ENCODE measurements at places on chromosomes 16 and 17.
A peak's percentile ranks its signal among the peaks of the same experiment; 100 is the strongest.

- no peak for DNase-seq
These were observed 104.0 kb upstream of the CCL2 start for GRCh38 chr17:34151102-34151501.

GRCh38 chr17:2736956-2737355 is 12.5 kb downstream of the CCDC92B start:
- DNase-seq = no peak

- DNase-seq = no peak
These were observed 40.5 kb upstream of the DYNLRB2 start for GRCh38 chr16:80500116-80500859.

DNA sequence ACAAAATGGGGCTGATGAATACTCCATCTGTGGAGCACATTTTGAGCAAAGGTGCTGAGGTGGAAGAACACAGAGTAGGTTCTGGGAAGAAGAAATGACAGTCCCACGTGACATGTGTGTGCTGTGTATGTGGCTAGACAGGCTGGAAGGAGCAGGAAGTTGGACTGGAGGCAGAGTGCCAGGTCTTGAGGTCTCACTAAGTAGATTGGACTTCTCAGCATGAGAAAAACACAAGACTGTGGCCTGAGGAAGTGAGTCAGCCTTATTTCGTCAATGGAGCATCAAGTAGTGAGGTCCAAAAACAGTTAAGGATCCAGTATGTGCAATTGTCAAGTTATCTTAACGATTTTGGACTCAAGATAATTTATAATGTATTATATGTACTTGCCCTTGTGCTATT is 736.5 kb downstream of the KCNJ2 start:
- DNase-seq = no peak

- no peak for DNase-seq
These were observed 303.7 kb upstream of the PMFBP1 start for GRCh38 chr16:72475688-72476087.

GRCh38 chr17:39603304-39604016 is 4.3 kb downstream of the NEUROD2 start:
- DNase-seq = no peak

DNA sequence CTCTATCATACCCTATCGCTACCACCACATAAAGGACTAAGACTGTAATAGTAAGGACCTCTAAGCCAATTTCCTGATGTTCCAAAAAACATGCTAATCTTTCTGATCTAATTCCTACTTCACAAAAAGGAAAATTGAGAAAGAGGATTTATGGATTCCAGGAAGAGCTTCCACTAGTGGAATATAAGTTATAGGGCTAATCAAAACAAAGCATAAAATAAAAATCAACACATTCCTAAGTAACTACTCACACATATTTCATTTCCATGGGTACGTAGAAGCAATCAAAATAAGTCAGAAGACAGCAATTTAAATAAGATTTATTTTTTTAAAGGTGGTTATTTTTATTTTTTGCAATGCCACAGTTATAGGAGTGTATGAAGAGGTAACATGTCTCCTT is 12.4 kb downstream of the CCDC43 start:
- no peak for DNase-seq

DNA sequence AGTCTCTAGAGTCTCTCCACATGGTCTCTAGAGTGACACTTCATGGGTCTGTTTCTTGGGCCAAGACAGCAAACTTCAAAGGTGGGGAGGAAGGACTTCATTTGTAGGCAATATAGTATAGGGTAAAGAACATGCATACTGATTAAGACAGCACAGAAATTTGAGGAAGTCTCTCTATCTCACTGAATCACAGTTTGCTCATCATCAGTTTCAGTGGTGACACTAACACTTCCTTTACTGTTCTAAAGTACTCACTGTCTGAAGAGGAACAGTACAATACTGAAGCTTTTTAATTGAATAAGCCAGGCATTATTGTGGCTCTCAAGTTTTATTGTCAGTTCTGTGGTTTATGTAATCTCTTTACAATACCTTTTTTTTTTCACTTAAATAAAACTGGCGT is 656.4 kb upstream of the CDH8 start:
- no peak for DNase-seq

GRCh38 chr16:4602331-4602730 is 12.4 kb downstream of the UBALD1 start:
- no peak for DNase-seq

- peak; percentile 34 for DNase-seq
These were observed 1.9 kb upstream of the WWOX start for GRCh38 chr16:78097548-78097947.

DNA sequence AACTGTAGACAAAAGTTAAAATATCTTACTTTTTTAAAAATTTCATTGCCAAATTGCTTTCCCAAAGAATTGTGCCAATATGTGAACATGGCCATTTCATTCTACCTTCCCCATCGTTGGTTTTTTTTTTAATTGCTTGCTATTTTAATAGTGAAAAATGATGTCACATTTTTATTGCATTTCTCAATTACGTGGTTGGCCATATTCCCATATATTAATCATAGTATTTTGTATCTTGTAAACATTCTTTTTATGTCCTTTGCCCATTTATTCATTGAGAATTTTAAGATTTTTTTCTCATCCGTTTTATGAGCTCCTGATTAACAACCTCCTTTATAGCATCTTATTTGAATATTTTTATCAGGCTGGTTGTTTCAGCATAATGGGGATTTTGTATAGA is 7.2 kb downstream of the OMG start:
- DNase-seq = no peak

DNA sequence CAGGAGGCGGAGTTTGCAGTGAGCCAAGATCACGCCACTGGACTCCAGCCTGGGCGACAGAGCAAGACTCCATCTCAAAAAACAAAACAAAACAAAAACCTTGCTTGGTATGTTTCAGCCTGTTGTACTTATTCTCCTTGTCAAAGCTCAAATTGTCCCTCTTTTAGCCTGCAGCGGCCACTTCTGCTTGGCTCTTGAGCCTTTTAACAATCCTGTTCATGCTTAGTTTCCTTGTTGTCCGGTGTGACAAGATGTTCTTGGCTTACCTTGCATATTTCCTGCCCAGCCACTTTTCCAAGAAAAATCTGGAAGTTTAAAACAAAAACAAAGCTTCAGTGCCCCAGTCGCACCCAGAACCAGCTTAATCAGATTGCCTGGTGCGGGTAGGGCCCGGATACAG is 81.0 kb downstream of the ABCC1 start:
- DNase-seq = no peak

DNA sequence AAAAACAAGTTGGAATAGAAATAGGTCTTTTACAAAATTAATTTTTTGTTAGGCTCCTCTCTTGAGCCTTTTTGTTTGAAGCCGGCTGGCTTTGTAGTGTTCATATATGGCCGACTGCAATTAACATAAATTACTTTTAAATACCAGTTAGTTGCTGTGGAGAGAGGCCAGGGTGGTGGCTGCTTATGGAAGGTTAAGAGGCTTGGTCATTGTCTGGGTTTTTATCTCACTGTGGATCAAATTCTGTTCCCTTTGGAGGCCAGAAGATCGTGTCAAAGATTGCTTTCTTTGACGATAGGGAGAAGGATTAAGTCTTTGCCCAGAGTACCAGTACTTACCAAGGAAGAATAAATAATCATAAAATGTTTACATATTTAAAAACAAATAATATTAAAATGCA is 39.9 kb downstream of the MSI2 start:
- DNase-seq = no peak

DNA sequence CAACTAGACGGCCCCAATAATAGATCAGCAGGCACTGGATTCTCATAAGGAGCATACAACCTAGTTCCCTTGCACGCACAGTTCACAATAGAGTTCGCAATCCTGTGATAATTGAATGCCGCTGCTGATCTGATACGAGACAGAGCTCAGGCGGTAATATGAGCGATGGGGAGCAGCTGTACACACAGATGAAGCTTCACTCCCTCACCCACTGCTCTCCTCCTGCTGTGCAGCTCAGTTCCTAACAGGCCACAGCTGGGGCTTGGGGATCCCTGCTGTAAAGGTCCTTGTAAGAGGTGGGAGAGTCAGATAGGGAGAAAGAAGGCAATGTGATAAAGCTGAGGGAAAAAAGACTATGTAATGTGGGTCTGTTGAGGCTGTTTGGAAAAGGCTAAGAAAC is 577.5 kb downstream of the RBFOX1 start:
- DNase-seq = no peak

DNA sequence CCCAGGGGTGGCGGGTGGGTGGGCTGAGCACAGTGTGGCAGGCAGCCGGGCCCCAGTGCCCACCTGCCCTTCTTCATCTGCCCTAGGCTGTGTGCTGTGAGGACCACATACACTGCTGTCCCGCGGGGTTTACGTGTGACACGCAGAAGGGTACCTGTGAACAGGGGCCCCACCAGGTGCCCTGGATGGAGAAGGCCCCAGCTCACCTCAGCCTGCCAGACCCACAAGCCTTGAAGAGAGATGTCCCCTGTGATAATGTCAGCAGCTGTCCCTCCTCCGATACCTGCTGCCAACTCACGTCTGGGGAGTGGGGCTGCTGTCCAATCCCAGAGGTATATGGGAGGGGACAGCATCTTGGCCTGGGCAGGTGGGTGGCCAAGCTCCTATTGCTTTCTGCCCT is 6.4 kb downstream of the GRN start:
- DNase-seq = no peak

DNA sequence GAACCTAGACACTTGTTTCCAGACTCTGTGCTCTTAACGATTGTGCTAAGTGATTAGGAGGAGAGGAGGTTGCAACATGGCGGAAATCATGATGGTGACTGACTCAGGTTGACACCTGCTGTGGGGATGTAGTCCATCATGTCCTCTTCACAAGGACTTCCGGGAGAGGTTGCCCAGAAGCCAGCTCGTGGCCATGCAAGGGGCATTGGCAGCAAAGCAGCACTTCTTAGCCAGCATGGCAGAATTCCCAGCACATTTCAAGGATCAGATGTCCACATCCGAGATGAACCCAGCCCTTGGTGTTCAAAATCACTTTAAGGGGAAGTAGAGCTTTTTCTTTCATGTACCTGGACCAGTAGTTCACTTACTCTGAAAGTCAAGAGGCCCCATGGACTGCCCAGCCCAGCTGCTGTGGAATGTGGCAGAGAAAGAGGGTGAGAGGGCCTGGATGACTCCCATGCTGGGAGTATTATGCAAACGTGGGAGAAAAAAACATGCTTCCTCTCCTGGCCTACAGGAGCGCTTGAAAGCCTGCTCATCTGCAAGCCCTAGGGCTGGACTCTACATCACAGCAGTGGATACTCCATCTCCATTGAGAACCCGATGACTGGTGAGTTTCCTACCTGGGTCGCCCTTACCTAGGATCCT is 65.5 kb downstream of the IRX6 start:
- no peak for DNase-seq

DNA sequence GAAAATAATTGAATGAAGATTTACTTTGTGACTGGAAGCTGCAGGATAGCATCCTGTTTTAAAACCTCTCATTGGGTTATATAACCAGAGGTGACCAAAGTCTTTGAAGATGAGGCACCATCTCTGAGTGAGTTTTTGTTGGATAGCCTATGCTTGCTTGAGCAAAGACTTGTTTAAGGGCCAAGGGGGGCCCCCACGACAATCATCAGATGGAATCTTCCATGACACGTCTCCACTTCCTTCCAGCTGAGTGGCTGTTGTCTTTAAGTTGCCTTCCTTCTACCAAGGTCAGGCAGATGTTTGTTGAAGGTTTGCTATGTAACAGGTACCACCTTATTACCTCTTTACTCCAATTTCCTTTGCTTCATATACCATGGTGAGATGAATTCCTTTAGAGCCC is 188.8 kb downstream of the PRKCA start:
- no peak for DNase-seq

GRCh38 chr17:69716556-69716955 is 302.1 kb downstream of the MAP2K6 start:
- no peak for DNase-seq

DNA sequence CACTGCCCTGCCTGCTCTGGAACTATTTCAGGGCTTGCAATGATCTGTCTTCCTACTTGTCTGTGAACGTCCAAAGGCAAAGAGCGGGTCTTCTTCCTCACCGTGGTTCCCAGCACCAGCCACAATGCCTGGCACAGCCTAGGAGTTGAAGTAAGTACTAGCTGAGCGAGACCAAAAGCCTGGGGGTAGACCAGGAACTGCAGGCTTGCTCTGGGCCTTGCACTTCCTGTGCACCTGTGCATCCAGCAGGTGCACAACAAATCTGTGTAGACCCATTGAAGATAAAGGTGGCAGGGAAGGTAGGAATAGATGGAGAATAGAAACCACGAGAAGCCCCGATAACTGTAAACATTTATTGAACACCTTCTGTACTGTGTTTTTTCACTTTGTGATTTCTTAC is 4.6 kb downstream of the FAM171A2 start:
- no peak for DNase-seq

- DNase-seq = peak; percentile 72
These were observed at the start of gene SMURF2 for GRCh38 chr17:64661976-64662773. SMURF2 (minus strand) TSS chr17:64662307; CDS start chr17:64661880, 427 bp downstream.

GRCh38 chr16:11164482-11165270 is 91.3 kb downstream of the SOCS1 start:
- no peak for DNase-seq

DNA sequence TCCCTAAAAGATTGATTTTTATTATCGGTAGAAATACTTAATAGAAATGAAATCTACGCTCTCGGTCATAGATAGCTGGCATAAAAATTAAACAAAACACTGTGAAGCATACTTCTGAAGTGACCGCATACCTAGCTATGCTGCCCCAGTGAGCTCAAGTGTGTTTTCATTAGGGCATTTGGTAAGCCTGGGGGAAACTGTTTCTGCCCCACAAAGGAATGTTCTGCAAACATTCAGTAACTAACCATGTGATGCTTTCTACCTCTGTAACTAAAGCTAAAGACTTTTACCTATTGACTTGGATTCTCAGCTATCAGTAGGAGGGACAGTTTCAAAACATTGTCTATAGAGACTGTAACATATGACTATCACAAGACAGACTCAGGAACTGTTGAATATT is 93.5 kb upstream of the HSBP1 start:
- no peak for DNase-seq

DNA sequence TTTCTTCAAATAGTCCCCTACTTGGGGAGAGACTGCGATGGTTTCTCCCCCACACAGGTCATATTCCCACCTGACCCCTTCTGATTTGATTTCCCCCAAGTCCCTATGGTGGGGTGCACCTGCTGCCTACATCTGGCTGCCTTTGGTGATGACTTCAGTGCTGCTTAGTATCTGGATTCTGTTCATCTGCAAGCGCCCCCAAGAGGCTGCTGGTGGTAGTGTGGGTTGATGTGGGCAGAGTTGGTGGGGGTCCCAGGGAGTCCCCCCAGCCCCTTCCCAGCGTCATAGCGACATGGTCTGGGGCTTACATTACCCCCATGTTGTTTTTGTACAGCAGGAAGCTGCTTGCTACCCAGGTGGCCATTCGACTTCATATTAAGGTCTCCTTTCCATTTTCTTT is 99.2 kb downstream of the NTN1 start:
- peak; percentile 5 for DNase-seq

GRCh38 chr16:67433131-67433719 is 2.3 kb downstream of the HSD11B2 start:
- DNase-seq = no peak

DNA sequence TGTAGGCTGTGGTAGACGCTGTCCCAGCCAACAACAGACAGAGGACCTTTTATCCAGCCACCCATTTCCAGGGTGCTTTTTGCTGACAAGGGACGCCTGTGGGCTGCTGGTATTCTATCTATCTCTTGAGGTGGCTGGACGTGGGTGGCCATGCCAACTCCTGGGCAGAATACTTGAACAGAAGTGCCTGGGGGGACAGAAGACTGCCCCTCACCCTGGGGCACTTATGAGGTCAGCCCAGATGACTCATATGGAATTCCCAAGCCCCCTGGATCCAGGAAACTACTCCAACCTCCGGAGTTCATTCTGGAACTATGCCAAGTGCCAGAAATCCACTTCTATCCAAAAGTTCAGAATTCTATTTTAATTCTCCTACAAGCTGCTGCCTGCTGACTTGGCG is 61.3 kb downstream of the CDRT4 start:
- no peak for DNase-seq

GRCh38 chr16:72927199-72928089 is 120.5 kb downstream of the ZFHX3 start:
- no peak for DNase-seq
